ENCODE measurements at places on chromosomes 4 and X.

DNA sequence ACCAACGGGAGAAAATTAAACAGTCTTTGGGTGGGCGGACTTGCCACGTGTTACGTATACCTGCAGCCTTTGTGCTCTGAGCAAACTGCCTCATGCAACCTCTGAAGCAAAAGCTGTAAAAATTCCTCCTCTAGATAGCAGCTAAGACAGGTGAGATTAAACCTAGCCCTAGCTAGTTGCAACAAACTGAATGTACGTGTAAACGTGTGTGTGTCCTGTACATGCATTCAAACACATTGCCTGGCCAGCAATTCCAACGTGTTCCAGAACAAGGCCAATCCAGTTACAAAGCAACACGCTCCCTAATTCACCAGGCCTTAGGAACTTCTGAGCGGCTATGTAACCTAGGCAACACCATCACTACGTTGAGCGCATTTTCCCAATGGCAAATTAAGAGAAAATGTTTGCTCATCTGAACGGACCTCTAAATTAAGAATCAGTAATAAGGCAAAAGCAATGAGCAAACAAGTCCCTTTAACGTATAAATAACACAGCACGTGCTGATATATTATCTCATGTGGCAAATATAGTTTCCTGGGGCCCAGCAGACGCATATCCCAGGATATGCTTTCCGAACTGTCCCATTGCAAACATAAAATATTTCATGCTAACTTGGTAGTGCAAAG is 792 bp downstream of the PPID start:
- DNase-seq: peak; percentile 54

DNA sequence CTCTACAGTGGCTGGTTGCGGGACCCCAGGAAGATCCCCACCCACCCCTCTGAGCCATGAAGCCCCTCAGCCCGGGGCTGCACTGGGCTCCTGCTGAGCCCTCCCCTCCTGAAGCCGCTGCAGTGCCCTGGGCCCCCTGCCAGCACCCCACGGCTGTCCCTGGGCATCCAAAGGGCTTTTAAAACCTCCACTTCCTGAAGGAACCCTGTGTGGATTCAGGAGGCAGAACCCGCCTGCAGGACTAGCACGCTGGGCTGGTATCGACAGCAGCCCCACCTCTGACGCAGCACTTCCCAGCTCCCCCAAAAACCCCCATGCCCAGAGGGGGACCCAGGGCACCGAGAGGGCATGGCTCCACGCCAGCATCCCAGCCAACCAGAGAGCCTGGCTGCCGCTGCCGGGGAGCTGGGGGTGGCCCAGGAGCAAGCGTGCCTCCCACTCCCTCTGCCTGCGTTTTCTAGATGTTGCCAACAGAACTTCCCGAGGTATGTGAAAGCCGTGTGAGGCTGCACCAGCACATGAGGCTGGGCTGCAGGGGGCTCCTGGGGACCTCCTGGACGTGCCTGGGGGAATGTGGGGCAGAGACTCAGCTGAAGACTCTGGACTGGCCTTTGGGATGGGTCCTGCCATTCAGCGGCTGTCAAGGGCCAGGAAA is 6.3 kb downstream of the MXD4 start:
- peak; percentile 38 for DNase-seq

- DNase-seq: no peak
These were observed 18.7 kb downstream of the RNF4 start for GRCh38 chr4:2487632-2488031.

GRCh38 chr4:7505116-7505900 is 70.6 kb upstream of the PSAPL1 start:
- DNase-seq: no peak

GRCh38 chr4:48787056-48787455 is 7.0 kb upstream of the FRYL start:
- no peak for DNase-seq

GRCh38 chr4:77992581-77992980 is 64.5 kb upstream of the FRAS1 start:
- no peak for DNase-seq

DNA sequence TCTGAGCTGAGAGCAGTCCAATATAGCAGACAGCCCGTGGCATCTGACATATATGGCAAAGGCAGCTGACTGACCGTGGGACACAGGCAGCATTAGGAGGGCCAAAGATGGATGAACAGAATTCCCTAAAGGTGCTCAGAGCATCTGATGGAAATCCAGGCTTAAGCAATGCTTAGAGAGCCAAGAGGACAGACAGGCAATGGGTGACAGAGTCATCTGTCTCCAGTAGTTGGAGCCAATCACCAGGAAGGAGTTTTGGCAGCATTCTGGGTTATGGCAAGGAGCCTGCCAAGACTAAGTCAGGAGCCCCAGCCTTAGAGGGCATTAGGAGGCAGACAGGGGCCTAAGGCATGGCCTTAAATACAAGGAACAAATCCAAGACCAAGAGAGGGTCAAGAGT is 153.3 kb upstream of the USP9X start:
- no peak for DNase-seq

DNA sequence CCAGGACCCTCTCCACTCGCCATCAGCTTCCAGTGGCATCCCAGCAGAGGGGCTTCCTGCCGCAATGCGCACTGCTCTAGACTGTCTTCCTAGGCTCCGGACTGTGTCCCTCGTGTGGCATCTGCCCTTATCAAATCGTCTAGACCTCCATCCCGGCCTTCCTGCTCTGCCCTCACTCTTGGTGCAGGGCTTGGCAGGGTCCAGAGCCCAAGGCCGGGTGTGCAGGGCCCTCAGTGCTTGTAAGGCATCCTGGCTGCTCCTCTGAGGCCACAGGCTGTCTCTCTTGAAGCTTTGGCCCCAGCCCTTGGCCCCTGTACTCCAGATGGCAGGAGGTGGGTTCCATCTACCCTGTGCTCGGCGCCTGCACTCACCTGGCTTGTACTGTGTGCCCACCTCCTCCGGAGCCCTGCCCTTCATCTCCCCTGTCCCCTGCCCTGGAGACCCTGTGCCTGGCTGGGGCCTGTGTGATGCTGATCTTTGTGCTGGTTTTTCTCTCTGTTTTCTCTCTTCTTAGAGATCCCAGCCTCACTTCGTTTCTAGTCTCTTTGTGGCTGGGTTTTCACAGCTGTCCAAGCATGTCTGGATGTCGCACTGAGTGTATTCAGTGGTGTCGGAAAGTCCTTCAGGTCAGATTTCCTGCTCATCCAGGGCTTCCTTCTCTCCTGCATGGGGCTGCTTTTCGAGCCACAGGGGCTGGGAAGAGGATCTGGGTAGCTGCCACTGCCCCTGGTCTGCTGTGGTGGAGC is 3.7 kb upstream of the TREX2 start:
- no peak for DNase-seq

DNA sequence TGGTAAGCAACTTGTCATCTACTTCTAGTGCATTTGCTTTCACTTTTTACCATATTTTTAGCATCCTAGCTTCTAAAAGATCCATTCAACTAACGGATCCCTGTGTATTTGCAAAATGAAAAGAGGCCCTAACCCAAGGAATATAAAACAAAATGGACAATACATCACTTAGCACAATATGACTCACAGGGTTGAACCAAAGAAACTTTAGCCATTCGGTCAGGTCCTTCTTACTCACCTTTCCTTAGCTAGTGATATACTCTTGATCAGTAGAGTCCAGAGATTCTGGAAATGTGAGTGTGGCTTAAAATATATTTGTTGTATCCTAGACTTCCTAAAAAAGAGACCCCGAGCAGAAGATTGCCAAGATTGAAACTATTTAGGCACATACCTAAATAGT is 19.5 kb downstream of the TMPRSS11E start:
- DNase-seq: no peak

DNA sequence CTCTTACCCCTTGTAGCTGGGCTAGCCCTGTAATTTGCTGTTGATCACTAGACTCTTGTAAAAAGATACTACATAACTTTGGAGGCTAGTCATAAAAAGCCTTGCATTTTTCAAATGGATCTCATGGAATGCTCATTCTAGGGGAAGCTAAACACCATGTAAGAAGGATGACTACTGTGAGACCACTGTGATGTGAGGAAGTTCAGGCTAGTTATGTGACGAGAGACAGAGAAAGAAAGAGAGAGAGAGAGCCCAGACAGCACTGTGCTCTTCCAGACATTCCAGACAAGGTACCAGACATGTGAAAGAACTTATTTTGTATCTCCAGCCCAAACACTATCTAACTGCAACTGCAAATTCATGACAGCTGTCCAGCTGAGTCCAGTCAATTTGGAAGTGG is 404.6 kb upstream of the PITX2 start:
- no peak for DNase-seq

GRCh38 chr4:73451404-73451803 is 15.4 kb downstream of the AFP start:
- peak; percentile 2 for DNase-seq

DNA sequence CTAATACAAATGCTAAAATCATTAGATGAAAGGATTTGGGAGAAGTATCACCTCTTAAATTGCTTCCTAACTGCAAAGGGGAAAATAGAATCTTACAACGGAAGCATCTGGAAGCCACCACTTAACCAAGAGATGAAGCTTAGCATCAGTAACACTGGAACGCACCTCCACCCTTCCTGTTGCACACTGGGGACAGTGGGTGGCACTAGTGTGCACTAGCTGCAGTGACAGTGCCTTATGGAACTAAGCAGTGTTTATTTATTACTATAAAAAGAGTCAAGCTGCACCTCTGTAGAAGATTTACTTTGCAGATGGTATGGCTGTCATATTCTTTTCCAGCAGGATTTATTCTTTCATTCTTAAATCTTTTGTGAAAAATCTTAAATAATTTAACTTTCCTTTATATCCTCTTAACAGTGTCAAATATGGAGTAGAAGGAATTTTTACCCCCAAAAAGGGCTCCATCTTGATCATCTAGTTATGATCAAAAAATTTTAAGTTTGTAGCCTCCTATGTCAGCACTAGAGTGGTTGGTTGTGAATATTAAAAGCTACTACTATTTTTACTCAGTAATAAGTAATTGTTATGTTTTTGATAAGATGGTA is 76.7 kb downstream of the SCD5 start:
- peak; percentile 59 for DNase-seq

Measured in lung microvascular endothelial cell (primary cell).